NB4 (cell line): ENCODE measurements at places on chromosomes 12 and 14.

DNA sequence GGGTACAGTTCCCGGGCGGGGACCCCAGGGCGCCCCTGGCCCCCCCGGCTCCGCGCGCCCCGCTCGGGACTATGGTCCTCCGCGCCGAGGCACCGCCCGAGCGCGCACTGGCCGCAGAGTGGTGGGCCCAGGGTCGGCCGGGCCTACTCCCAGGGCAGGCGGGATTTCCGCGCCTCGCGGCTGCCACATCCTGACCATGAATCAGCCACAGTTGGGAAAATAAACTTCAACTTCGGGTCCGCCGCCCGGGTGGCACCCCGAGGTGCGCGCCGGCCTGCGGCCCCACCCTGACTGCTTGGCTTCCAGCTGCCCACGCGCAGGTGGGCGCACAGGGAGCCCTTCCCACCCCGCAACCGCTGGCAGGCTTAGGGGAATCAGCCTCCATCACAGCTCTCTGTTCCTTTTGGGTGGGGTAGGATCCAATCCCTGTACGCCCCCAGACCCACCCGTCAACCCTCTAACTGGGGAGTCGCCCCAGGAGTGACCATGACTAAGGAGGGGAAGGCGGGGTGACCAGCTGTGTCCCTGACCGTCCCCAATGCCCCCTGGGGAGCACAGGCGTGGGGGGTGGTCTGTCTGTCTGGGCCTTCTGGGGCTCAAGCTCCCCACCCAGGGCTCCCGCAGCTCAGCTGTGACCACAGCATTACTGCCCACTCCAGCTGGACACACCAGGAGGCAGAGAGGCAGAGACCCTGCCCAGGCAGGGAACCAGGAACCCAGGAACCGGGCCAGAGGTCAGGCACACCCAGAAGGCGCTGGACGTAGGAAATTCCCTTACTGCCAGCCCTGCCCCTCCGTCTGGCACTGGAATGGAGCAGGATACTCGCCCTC is 678 bp downstream of the INF2 start:
- DNase-seq: peak; percentile 38

DNA sequence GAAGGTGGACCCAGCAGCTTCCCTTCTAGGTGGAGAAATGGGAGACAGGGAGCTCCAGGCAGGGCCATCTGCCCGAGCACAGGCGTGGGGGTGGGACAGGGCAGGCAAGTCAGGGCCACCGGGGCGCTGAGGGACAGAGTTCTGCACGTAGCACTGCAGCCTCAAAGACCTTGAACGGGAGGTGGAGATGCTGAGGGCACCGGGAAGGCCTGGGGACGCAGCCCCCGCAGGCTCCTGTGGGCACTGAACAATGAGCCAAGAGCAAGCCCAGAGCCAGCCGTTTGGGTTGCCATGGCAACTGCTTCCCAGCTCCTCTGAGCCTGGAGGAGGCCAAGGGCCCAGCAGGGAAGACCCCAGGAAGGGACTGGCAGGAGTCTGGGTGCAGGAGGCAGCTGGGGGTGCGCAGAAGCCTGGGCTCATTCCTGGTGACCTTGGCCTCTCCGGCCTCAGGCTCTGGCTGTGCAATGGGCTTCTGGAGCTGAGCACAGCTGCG is 3.4 kb downstream of the LBHD2 start:
- DNase-seq: no peak

DNA sequence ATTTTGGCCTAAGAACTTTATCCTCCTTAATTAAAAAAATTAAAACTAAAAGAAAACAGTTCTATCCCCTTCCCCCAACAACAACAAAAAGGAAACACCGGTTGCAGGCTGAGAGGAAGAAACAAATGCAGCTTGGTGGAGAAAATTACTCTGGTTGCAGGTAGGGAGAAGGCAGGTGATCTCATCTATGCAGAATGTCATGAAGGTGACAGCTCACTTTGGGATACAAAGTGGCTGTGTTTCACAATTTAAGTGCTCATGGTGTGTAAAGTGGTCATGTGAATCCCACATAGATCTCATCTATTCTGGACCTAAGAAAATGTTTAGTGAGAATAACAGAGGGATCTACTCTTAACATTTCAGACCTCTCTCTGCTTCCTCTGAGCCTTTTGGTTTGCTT is 219.7 kb upstream of the PKP2 start:
- DNase-seq: no peak

GRCh38 chr12:7327918-7328317 is 24.0 kb downstream of the ACSM4 start:
- no peak for DNase-seq

GRCh38 chr12:114316076-114316475 is 89.9 kb downstream of the TBX5 start:
- no peak for DNase-seq

DNA sequence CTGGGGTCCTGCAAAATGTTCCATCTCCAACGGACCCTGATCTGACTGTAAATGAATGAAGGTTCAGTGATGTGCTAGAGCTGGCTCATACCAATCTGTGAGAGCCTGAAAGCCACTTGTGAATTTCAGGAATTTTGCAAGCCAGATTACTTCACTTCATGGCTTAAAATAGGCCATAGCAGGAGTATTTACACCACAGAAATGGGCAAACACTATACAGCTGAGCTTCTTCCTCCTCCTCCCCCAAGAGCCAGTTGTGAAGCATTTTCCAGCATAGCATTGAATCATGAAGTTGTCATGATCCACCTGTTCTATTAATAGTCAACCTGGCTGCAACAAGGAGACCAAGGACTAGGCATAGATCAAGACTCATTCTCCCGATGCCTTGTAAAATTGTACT is 141.3 kb upstream of the RASSF8 start:
- no peak for DNase-seq
